Kasumi-1 (cell line): ENCODE measurements at places on chromosomes 4 and X.

GRCh38 chr4:57061395-57061794 is 48.8 kb downstream of the IGFBP7 start:
- DNase-seq = no peak

DNA sequence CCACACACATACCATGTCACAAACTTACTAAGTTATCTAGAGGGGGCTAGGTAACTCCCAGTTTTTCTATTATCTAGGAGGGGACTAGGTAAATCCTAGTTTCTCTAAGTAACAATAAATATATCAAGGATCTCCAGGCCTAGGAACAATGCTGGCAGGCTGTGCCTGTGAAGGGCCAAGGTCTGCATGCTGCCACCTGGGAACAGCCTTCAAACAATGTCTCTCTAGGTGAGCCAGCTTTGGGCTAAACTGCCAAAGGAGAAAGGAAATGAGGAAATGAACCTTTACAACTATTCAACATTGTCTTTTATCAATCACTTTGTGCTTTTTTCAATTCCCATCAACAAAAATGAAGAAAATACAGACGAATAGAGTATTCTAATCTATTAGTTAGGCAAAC is 23.2 kb downstream of the NAF1 start:
- no peak for DNase-seq

GRCh38 chr4:110201502-110201901 is 3.1 kb upstream of the ELOVL6 start:
- DNase-seq = no peak

DNA sequence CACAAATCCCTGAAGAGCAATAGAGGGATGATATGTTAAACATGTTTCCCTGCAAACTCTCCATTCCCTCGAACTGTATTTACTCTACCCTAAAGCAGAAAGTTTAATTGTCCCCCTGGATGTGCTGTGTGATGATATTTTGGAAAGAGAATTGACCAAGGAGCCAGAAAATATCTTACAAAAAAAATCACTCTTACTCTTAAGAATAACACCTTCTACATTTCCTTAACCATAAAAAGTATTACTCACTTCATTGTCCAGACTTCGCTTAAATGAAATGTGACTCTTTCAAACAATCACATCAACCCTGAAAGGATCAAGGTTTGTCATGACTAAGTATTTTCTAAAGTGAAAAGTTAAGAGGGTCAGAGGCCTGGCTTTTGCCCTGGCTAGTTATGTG is 49.0 kb upstream of the EGFL6 start:
- no peak for DNase-seq

DNA sequence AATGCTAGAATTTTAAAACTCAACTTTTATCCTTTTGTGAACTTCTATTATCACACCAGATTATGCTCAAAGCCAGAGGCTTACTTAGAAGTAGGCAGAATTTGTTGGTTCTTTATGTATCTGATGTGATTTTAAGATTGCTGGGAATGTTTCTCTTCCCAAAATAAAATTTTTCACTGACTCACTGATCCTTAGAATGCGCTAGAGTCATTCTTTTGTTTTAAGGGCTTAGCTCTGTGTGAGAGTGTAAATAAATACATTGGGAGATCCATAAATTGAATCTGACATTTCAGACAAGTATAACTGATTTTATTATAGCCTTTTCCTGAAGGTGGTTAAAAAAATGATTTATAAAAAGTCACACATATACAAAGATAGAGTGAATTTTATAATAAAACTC is 101.3 kb downstream of the LARP1B start:
- DNase-seq = no peak

DNA sequence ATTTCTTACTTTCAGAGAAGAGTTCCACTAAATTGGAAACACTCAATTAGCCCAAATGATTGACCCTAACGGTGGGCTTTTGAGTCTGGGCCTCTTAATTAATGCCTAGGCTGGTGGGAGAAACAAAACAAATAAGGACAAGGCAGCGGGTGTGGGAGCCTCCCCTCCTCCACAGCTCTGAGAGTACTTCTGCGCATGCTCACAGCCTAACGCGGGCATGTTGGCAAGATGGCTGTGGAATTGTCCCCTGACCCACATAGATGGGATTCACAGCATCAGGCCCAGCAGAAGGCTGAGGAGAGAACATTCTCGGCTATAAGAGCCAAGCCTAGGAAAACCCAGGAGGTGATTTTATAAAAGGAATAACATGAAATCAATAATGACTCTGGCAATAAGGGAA is 230.1 kb downstream of the HS6ST2 start:
- DNase-seq = no peak

DNA sequence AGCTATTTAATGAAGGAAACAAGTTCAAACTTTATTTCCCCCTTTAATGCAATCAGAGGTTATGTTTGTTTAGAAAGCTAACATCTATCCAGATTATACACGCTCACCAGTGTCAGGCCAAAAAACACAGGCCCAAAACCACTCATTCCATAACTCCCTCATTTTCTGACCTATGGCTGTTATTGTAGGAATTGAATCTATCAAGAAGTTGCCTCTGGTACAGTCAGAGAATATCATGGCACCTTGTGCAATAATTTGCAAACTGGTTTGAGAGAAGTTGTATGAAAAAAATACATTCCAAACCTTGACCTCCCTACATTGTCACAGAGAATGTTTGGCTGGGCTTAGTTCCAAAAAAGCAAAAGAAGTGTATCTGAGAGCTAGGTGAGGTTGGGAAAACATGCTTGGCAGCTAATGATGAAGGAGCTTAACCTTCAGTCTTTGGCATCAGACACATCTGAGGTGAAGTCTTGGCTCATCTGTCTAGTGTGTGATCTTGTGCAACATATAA is 591.0 kb downstream of the ANKRD50 start:
- DNase-seq = no peak

GRCh38 chr4:54185044-54185780 is 43.9 kb upstream of the PDGFRA start:
- no peak for DNase-seq

- DNase-seq = peak; percentile 23
These were observed 69.7 kb downstream of the PDGFC start for GRCh38 chr4:156901871-156902270.

- peak; percentile 31 for DNase-seq
These were observed 85.0 kb upstream of the FAM241A start for GRCh38 chr4:112060212-112060611.

DNA sequence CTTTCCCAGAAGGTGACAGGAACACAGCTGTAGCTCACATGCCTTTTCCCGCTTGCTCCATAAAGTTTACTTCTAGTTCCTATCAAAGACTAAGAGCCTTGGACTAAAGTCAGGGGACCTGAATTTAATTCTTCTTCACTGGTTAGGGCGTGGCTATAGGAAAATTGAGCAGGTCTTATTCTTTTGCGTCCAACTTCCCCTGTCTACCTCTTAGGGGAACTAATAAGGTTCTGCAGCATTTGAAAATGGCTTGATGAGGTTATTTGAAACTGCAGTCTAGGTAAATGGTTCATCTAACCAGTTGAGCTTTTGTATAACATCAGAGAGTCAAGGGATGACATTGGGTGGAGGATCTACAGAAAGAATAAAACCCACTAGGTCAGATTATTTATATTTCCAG is 2.6 kb downstream of the ARHGAP10 start:
- peak; percentile 8 for DNase-seq

GRCh38 chrX:134718105-134718965 is 60.1 kb upstream of the PLAC1 start:
- no peak for DNase-seq

DNA sequence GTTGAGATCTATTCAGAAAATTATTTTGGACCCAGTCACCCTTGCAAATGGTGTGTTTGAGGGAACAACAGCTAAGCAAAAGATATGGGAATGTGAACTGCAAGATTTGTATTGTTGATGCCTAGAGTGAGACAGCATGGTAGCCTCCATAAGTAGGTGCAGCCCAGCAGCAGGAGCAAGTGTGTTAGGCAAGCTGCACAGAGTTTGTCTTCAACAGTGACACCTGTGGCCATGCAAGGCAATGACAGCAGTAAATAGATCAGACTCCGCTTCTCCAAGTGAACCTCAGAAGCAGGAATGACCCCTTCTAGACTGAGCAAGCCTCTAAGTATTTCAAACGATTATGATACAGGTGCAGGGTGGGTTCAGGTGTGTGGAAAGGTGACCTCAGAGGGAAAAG is 133.4 kb upstream of the MSX1 start:
- DNase-seq = no peak

DNA sequence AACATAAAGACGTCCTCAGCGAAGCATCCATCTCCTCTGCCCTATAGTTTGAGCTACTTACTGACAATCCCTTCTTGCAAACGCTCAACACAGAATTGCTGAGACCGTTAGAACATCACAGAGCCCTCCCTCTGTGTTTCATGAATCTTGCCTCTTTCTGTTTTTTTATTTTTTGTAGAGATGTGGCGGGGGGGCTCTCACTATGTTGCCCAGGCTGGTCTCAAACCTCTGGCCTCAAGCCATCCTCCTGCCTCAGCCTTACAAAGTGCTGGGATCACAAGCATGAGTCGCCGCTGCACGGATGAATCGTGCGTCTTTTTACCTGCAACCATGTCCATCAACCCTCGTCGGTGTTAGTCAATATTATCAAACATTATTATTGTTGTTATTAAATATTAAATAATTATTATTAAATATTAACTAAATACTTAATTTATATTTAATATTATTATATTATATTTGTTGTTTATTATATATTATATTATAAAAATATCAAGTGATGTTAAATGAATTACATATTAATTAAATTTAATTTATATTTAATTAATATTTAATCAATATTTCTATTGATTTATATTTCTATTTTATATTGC is 200.7 kb downstream of the CRLF2 start:
- DNase-seq = no peak

DNA sequence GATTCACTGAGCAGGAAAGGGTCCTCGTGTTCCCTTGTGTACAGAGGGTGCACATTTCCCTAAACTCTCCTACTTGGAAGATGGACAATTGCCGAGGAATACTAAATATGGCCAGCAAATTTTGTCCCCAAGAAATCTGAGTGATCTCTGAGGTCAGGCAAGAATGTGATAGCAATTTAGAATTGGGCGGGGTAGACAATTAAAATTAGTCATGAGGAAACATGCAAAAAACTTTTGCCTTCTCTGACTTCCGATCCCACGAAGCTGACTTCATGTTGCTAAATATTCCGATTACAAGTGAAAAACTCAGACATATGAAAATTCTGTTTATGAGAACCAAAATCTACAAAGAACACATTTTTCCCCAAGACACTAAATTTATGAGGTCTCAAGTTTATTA is 453.9 kb upstream of the ZFP42 start:
- no peak for DNase-seq

GRCh38 chrX:37816766-37817165 is 30.6 kb downstream of the DYNLT3 start:
- DNase-seq = no peak

DNA sequence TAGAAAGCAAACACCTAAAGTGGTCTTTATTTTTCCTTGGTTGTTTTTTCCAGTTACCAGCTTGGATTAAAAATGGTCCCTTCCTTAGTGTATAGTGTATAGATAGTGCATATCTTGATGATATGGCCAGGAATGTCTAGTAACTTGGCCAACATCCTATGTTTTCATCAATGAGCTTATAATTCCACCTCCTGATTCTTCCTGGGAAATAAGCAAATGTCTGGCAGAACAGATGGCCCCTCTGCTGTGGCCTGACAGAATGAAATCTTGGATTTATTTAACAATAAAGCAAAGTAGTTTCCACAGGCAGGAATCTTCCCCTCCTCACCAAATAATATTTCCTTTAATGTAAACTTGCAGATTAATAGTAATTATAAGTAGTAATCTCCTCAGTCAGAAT is 6.1 kb downstream of the SCARB2 start:
- no peak for DNase-seq
